Sciatic nerve (tissue), 2 donors: ENCODE measurements at places on chromosomes 11 and 22. TPM values are rescaled to one million over a fixed set of nuclear protein-coding genes. Genes with fewer than 3 reads are reported as not detected.

Gene REXO2
- 80.4 TPM for total RNA-seq

Gene ARHGAP8
- 17.3 TPM for total RNA-seq

GRCh38 chr11:114880442-114880841, 202.1 kb downstream of the NXPE2 start:
- DNase-seq, result no peak

DNA sequence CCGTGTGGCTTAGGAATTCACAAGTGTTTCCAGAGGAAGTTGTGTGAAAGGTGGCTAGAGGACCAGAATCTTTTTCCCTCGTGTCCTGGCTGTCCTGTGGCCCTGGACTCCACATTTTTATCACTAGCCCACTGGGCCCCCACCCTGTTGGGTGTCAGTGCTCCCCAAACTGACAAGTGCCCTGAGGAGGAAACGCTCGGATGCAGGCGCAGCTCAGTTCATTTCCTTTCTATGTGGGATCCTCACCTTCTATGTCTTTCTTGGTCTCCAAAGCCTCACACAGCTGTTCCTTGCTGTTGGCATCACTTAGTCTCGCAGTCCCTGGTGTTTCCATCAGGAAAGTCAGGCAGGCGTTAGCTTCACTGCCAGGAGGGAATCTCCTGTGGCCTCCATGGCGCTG, 68.0 kb upstream of the KCNQ1OT1 start:
- DNase-seq, result no peak

DNA sequence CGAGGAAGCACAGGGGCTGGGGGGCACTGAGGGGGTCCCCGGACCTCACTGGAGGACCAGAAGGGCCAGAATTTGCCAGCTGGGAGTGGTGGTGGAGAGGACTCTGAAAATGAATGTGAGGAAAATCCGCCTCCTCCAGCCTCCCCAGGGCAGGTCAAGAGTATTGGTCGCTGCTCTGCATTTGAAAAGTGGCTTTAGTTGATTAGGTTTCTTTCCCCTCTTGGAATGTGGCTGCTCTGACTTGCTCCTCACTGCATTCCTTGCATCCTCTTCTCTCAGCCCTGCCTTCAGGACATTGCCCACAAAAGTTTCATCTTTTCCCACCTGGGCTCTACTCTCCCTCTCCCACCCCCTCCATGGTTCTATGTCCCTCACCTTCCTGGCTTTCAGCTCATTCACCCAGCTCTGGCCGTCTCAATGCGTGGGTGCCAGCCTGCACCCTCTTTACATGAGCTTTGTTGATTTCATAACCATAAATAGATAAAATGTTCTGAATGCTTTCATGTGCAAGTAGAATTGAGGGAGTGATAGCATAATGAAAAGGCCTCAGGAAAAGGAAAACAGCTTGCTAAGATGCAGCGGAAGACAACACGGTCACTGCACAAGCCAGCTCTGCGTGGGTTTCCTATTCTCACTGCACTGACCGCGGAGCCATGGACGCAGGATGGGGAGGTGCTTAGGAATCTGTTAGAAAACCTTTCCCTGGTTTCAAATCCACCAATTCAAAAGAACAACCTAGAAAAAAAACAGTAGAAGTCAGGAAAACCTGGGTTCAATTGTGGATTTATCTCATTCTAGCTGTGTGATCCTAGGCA, 6.5 kb upstream of the NPAS4 start:
- no peak for DNase-seq

- DNase-seq, result no peak
Observed at GRCh38 chr11:115503886-115504275, 334 bp downstream of the CADM1 start.
